G401 (cell line): ENCODE measurements at places on chromosomes 16 and 17. TPM values are rescaled to one million over a fixed set of nuclear protein-coding genes. Genes with fewer than 3 reads are reported as not detected.

The METTL16 gene
- total RNA-seq, result 29.2 and 58.3 TPM in 2 replicates

The SDR42E2 gene
- not detected in 2 replicates for total RNA-seq

The CCDC137 gene
- total RNA-seq, result 32.0 and 35.8 TPM in 2 replicates

The FZD2 gene
- total RNA-seq, result 121 and 131 TPM in 2 replicates

The WDR81 gene
- 25.0 and 29.9 TPM in 2 replicates for total RNA-seq
